ENCODE measurements at places on chromosomes 11 and 22. TPM values are rescaled to one million over a fixed set of nuclear protein-coding genes. Genes with fewer than 3 reads are reported as not detected.

DNA sequence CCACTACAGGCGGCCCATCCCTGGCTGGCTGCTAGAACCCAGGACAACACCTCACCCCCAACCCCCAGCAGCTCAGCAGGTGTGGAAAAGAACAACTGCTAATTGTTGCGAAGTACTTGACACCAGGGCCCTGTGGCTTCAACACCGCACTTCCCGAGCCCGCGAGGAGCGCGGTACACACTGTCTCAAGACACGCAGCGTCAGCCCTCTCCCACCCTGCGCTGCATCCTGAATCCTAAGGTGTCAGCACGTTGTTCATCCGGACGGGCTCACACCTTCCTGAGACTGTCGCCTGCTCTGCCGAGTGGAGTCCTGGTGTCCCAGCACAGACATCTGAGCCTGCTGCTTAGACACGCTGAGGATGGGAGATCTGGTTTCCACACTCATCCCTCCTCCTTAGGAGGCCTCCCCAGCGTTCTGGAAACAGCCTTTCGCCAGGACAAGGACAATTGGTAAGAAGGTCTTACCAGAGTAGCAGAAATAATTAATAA lies 1336.2 kb downstream of the BRD1 start:
- DNase-seq, result no peak

SGSM1 gene
- polyA plus RNA-seq, result 0.09 TPM

DNA sequence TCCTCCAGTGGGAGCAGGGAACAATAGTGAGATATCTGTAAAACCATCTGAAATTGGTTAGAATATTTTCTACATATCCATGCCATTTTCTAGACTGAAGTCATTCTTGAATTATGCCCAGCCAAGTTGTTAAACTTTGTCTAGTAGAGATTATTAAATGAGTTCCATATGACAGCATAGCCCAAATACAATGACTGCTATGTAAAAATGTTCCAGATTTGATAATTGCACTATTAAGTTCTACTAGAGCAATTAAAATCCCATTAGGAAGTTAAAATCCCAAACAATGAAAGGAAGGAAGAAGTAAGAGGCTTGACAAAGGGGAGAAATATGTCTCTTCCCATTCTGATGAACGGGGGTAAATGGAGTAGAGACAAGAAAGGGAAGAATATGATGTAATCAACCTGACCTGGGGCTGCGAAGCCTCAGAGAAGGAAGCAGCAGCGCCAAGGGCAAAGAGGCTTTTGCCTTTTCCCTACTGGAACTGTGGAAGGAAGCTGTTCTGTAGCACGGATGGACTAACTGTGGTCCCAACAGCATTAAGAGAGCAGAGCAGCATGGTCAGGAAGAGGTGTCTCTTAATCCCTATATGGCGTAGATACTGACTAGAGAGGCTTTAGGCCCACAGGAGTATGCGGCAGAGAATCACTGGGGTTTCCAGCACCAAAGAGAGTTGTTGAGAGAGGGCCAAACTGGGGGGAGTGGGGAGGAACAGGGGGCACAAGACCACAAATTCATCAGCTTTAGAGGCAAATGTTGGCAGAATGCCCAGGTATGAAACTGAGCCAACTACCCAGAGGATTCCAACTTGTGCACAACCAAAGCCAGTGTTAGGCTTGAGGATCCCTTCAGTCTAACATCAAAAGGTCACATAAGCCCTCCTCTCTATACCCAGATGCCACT lies 26.7 kb downstream of the RRP8 start:
- no peak for DNase-seq

GRCh38 chr22:40782521-40782920 lies 36.6 kb downstream of the SLC25A17 start:
- no peak for DNase-seq

GRCh38 chr11:40376331-40376730 lies 1083.1 kb downstream of the LRRC4C start:
- DNase-seq, result no peak

- no peak for DNase-seq
Measured at GRCh38 chr11:76074148-76075095, 131.9 kb downstream of the WNT11 start.

CD82 gene
- polyA plus RNA-seq, result 0.05 TPM

DNA sequence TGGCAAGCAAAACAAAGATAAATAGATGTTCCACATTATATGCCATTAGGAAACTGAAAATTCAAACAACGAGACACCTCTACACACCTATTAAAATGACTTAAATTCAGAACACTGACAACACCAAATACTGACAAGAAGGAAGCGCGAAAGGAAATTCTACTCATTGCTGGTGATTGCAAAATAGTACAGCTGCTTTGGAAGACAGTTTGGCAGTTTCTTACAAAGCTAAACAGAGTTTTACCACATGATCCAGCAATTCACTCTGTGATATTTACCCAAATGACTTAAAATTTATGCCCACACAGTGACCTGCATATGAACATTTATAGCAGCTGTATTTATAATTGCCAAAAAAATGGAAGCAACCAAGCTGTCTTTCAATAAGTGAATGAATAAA lies 232.6 kb downstream of the CASP12 start:
- no peak for DNase-seq

DNA sequence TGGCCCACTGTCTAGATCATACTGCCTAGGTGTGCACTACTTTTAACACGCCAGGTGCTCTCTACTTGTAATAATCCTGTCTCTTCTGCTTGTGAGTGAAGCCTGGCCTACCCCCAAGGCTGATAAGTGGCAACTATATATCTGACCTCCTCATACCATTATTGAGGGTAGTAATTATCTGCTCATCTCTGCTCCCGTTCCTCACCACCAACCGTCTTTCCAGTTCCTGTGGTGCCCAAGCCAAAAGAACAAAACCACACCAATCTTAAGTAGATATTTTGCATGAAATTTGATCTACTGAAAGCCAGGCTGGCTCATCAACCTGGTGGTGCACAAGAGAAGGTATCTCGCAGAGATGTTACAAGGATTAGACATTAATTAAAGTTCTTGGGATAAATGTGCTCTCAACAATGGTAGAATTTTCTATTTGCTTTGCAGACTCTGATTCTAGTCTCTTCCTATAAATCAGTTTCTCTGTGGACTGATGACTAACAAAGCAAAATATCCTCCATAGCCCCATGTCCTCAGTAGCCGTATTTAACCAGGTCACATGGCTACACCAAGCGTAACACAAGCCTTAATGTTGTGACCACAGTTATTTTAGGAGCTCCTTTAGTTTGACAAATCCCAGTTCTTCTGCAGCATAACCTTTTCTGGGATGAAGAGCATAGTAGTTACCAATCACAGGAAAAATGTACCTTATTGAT lies 267.2 kb downstream of the NTM start:
- DNase-seq, result no peak

BRMS1 gene
- polyA plus RNA-seq, result 16.8 TPM

- DNase-seq, result no peak
Measured at GRCh38 chr11:73028611-73029010, 113.5 kb downstream of the FCHSD2 start.

- no peak for DNase-seq
Measured at GRCh38 chr11:47720651-47721050, 5.5 kb upstream of the AGBL2 start.

TSSK2 gene
- not detected for polyA plus RNA-seq

DNA sequence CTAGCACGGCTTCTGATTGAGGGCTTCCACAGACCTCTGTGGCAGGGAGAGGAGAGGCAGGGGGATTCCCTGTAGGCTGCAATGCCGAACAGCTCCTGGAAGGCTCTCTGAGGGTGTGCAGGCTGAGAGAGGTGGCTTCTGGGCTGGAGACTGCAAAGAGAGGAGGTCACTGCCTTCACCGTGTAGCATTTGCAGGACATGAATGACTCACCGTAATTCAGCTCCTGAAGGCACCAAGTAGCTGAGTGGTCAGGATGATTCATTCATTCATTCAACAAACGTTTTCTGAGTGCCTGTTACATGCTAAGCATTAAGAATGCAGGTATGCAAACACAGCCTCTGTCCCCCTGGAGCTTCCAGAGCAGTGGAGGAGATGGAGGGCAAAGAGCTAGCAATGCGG lies 18.0 kb upstream of the EIF3D start:
- DNase-seq, result peak; percentile 9

USP2 gene
- 2.5 TPM for polyA plus RNA-seq

KCNQ1OT1 gene
- 1.3 TPM for polyA plus RNA-seq

DNA sequence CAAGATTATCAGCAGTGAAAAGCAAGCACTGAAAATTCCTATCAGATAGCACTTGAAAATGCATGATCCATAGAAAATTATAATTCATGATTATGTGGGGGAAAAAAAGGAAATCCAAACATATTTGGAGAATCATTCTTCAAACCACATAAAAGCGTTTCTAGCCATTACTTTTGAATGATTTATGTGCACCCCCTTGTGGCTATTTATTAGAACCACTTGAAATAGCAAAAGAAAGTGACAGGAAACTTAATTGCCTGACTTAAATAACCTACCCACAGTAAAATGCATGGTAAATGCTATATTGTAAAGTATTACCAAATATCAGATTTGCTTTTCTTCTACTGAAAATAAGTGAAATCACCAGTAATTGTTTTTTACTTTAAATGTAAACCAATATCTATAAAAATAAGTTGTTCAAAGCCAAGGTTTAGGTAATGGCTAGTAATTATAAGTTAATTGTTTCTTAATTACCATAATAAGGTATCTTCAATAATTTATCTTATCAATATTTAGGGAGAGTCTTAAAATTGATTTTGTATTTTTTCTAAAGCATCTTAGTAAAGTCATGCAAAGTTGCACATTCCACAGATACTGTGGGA lies 168.5 kb downstream of the ARHGAP42 start:
- DNase-seq, result peak; percentile 36

NAV2 gene
- polyA plus RNA-seq, result 31.8 TPM

GRCh38 chr11:80007616-80008015 lies 566.8 kb upstream of the TENM4 start:
- DNase-seq, result no peak

- peak; percentile 85 for DNase-seq
Measured at GRCh38 chr22:17633217-17633997, 4.9 kb upstream of the ATP6V1E1 start.

DNA sequence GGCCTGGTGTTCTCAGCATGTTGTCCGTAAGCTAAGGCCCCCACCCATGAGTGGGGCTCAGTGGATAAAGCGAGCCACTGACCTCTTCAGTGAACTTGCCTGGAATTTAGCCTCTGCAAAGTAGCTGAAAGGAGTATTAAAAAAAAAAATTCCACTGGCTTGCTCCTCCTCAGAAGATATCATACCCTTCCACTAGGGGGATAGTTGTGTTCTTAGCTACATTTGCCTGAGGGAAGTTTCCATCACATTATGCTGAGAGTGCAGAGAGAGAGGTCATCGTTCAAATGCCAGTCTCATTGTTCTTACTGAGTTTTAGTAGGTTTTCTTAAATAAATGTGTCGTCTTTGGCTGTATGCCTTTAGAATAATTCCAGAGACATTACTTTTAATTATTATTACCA lies 879.7 kb downstream of the JRKL start:
- peak; percentile 13 for DNase-seq

GRCh38 chr11:46618837-46619236 lies 1.5 kb downstream of the ATG13 start:
- DNase-seq, result no peak

- DNase-seq, result no peak
Measured at GRCh38 chr22:20199413-20199842, 48.6 kb upstream of the CCDC188 start.

- DNase-seq, result no peak
Measured at GRCh38 chr11:66335531-66336233, 552 bp downstream of the RIN1 start.

KCTD17 gene
- 11.7 TPM for polyA plus RNA-seq

DNA sequence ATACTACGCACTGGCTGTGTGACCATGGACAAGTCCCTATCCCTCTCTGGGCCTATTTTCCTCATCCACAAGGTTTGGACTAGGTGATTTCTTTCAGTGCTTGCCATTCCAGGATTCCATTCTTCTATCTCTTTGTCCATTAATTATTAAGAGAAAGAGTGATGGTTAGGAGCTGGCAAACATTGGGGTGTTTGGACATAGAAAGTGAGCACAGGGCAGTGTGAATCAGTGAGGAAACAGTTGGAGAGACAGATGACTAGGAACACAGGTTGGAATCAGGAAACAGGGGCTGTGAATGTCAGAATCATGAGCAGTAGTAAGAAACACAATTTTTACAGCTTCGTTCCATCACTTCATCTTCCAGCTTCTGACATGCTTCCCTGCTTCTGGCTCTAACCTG lies 211.8 kb downstream of the INSC start:
- no peak for DNase-seq

GRCh38 chr11:61361237-61361740 lies 393 bp downstream of the CYB561A3 start:
- no peak for DNase-seq

DNA sequence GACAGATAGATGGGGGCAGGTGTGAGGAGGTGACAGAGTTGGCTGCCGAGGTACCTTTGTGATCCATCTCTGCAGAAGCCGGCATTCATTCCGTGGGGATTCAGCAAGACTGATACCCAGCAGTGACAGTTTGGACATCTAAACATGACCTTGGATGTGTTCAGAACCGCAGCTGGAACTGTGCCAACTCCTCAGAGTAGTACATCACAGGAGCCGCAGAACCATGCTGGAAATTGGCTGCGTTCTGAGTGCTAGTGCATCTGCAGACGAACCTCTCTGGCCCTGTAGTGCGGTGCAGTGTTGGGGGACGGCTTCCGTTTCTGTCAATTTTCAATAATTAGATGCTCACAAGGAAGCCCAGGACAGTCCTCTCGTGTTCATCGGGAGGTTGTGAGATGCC lies 772.1 kb downstream of the NTM start:
- no peak for DNase-seq

GRCh38 chr11:44315947-44316658 lies 6.2 kb upstream of the ALX4 start:
- no peak for DNase-seq

CBLIF gene
- polyA plus RNA-seq, result not detected

GRCh38 chr22:27873472-27873871 lies 45.6 kb downstream of the PITPNB start:
- no peak for DNase-seq

POLD4 gene
- polyA plus RNA-seq, result 27.4 TPM

CSNK1E gene
- polyA plus RNA-seq, result 152 TPM

DNA sequence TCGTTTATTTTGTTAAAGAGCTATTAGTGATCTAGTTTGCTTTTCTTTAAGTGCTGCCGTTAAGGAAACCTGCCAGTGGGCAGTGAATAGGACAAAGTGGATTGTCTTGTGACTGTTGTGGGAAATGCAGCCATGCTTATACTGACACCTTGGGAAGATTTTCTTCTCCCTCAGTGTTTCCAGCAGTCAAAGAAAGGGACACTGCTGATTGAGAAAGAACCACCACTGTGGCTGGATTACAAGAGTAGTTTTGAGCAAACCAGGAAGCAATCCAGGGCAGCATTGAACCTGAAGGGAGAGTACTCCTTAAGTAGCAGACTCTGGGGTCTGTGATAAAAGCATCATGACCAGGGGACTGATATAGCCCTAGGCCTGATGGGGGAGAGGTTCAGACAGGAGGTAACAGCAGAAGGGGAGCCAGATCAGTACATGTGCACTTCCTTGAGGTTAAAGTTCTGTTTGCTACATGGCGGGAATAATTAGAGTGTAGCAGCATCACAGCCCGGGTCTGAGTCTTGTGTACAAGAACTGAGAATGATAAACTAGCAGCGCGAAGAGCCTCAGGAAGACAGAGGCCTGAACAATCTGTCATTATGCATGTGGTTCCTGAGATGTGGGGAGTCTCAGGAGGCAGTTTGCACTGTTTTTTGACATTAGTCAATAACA lies 167.8 kb downstream of the C11orf91 start:
- no peak for DNase-seq

IL18BP gene
- polyA plus RNA-seq, result 12.6 TPM

LRRC74B gene
- polyA plus RNA-seq, result not detected

- no peak for DNase-seq
Measured at GRCh38 chr11:116861539-116861938, 24.1 kb upstream of the APOA1 start.
